ENCODE measurements at places on chromosomes 12 and 14.
A peak's percentile ranks its signal among the peaks of the same experiment; 100 is the strongest.

GRCh38 chr12:68755536-68756243 lies 9.7 kb downstream of the SLC35E3 start:
- DNase-seq: no peak

- DNase-seq: no peak
Observed at GRCh38 chr14:72651714-72652113, 242.2 kb downstream of the DPF3 start.

DNA sequence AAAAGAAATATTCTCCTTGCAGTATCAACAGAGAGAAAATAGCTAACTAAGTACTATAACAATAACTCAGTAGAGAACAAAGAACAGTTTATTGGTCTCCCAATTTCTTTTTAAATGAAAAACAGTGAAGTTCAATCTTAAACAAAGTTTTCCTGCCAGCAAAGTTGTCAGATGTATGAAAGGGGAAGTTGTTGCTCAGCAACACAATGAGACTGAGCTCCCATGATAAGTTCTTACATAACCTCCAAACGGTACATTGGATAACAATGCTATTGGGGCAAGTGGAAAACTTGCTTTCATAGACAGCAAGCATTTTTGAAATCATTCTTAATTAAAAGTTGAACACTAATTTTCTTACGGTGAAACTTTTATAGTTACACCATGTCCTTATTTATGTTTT lies 94.9 kb downstream of the ALG10B start:
- no peak for DNase-seq

GRCh38 chr14:55130196-55130550 lies 1.1 kb downstream of the LGALS3 start:
- no peak for DNase-seq

DNA sequence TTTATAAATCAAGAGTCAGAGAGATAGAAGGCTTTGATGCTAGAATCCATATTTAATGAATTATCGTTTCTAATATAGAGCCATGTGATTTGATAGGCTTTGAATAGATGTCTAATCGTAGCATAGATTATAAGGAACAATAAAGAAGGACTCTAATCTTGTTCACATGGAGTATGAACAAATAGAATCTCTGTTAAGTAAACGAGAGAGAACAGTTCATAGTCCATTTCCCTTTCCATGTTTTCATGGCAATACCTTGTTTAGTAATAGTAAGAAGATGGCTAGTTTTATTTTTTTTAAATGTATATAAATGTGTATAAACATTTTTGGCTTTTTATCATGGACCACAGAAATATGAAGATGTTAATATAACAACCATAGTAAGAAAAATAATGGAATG lies 32.3 kb upstream of the RAD51AP1 start:
- DNase-seq: no peak

DNA sequence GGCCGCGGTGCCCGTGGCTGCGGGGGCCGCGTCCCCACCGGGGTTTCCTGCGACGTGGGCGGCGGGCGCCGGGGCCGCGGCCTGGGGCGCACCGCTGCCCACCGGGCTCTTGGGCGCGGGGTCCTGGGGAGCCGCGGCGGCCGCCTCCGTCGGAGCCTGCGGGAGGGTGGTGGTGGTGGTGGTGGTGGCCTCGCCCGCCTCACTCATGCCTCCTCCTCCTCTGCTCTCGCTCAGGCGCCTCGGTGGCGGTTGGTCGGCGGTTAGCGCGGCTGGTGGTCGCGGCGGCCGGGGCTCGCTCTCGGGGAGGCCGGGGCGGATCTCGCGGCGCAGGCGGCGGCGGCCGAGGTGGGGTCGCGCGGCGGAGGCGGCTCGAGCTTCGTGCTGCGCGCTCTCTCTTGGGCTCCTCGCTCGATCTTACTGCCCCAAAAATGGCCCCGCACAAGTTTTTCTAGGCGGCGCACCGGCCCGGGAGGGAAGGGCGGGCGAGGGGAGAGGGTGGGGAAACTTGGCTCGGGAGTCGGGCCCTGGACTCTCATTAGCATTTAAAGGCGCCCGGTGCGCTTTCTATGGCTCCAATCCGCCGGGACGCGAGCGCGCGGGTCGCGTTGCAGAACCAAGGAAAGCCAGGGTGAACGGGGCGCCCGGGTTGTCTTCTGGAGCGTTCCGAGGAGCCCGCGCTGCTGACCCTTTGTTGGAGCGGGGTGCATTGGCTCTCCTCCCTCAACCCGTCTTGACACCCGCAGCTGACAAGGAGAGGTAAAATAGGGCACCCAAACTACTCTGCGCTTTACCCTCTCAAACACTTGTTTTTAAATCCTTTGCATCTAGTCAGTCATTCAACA lies at the start of gene YBX3:
Gene YBX3 (minus strand): TSS at position 419 of the 842 bp plus-strand sequence. CDS start 212 bp downstream, at position 207.
- peak; percentile 65 for DNase-seq

DNA sequence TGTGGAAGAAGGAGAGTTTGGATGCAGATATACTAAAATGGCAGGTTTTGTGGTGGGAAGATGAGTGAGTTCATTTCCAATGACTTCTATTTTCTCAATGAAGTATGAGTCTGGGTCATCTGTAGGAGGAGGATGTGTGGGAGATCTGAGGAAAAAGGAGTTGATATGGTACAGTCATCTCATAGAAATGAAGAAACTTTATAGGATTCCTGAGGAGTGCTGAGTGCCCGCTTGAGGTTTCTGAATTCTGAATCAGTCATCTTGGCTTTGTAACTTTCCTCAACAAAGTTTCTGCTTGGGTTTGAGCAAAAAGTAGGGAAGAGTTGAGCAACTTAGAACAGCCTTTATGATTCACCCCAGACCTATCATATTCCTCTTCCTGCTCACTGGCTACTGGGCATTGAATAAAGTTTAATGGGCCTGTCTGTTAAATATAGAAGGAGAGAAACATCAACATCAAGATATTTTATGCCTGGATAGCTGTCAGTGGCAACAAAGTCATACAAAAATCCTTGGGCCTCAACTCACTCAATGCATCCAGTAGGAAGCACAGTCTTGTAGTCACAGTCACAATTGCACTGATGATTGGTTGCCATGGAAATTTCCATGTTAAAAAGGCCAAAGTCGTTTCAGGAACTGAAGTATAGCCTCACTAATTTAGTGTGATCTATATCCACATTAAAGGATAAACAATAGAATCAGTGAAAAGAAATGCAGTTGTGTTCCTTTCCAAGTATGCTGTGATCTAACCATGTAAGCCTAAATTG lies 284.7 kb downstream of the DUSP6 start:
- no peak for DNase-seq

GRCh38 chr14:76669770-76670169 lies 91.5 kb upstream of the VASH1 start:
- DNase-seq: no peak

DNA sequence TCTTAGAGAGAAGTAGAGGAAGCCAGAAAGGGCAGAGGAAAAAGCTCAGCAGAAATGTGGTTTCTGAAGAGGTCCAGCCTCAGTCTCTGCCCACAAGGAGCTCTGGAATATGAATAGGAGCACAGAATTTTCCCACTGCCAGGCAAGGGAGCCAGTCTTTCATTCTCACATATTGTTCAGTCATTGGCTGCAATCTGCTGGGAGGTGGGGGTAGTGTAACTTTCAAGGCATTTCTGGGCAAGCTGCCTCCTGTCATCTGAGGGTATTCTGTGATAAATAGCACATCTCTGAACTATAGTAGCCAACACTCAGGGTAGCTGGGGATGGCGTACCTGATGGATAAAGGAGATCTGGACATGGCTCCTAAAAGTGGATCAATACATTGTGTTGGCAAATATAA lies 127.2 kb downstream of the LRRK2 start:
- DNase-seq: no peak

- no peak for DNase-seq
Observed at GRCh38 chr12:111304642-111305071, 64.2 kb downstream of the PHETA1 start.

GRCh38 chr12:29743077-29743476 lies 40.7 kb downstream of the TMTC1 start:
- no peak for DNase-seq

DNA sequence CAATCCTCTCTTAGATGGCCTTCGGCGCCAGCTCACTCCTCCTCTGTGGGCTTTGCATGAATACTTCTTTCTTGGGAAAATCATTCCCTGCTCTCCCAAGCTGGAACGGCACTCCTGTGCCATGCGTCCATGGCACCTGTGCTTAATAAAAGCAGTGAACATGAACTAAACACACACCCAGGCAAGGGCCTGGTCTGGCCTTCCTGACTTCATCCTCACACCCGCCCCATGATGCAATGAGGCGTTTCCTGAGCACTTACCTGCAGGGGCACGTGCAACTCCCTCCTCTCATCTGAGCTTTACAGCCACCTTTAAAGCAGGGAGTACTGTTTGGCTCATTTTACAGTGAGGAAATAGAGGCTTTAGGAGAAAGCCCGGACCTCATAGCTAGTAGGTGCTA lies 219.8 kb downstream of the SLC41A2 start:
- DNase-seq: no peak

DNA sequence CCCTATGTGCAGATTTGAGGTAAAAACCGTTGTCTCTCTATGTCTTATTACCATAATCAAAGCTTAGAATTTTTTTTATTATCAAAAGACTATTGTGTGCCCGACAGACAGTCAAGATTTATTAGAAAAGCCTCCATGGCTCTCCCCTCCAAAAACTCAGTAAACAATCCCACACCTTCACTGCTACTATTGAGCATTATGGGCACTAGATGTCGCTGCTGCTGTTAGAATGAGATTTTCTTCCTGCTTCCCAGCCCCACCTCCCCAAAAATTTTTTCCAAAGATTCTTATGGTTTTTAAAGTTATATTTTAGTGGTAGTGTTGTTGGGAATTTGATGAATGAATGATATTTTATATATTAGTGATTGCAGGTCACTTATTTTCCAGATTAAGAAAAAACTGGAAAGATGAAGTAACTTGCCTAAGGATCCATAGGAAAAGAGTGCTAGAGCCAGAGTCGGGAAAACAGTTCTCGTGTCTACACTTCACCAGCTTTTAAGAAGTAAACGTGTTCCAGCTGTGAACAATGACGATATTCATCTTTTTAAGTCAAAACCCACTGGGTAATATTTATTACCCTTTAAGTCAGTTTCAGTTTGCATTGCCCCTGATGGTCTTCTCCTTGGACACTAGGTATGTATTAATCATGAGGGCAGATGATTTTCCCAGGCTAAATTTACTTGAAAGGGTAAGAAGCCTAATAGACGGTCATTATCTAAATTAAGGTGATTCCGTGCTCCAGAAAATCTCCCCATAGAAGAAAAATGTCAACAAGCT lies 12.2 kb upstream of the FOXG1 start:
- no peak for DNase-seq

DNA sequence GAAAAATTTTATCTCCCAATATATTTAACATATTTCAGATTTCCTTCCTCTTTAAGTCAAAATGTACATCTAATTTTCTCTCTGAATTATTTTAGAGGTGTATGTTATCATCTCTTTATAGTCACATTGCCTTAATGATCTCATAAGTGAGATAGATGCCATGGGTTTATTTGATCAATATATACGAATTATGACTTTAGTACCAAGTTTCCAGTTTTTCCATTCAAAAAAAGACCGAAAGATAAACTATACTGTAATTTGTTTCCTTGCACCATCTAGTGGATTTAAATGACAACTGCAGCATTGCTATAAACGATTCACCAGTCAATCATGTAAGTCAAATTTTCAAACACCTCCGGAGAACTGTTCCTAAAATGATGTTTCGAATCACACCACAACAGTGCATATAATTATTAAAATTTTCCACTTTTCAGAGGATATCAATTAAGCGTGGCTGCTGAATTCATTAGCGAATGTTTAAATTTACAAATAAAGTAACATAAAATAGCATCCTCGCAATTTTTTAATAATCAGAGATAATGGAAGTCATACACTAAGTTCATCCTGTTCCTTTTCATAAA lies 419 bp upstream of the ATXN7L3B start:
- DNase-seq: no peak

GRCh38 chr12:131674373-131674772 lies 36.5 kb upstream of the SFSWAP start:
- no peak for DNase-seq

- DNase-seq: no peak
Observed at GRCh38 chr14:92471919-92472318, 41.7 kb upstream of the RIN3 start.

DNA sequence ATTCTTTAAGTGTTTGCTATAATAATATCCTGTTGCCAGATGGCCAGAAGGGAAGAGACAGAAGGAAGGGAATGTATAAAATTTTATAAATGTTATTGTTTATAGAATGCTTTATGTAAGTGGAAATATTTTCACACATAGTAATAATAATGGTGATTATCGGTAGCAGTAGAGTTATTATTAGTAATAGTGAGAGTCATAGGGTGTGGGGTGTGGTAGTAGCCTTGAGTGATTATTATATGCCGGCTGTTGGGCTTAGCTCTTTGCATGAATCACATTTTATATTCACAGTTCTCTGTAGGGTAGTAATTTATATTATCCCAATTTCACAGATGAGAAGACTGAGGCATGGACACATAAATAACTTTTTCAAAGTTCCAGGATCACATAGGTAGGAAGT lies 391.4 kb downstream of the C12orf75 start:
- DNase-seq: no peak

DNA sequence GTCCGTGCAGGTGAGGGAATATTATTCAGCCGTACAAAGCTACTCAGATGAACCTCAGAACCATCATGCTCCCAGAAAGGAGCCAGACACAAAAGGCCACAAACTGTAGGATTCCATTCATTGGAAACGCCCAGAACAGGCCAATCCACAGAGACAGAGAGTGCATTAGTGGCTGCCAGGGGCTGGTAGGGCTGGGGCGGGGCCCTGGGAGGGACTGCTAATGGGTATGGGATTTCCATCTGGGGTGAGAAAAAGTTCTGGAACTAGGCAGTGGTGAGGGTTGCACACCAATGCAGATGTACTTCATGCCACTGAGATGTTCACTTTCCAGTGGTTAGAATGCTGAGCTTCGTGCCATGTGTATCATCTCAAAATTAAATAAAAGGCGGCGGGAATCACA lies 101.1 kb downstream of the RFLNA start:
- DNase-seq: no peak

Measured in neural crest cell (in vitro differentiated cells).